ENCODE measurements at places on chromosomes 3 and 15. TPM values are rescaled to one million over a fixed set of nuclear protein-coding genes. Genes with fewer than 3 reads are reported as not detected.

Gene MYEF2
- total RNA-seq: 17.3 TPM

Gene COL6A5
- not detected for total RNA-seq

Gene HHATL
- not detected for total RNA-seq

Gene COLQ
- 0.44 TPM for total RNA-seq

Gene LYZL4
- not detected for total RNA-seq

Gene LTK
- 0.06 TPM for total RNA-seq

Gene HIGD2B
- not detected for total RNA-seq

Gene CLRN1
- not detected for total RNA-seq

Gene CDHR4
- total RNA-seq: 0.30 TPM

Gene SHISA5
- total RNA-seq: 138 TPM

Gene RBP2
- total RNA-seq: not detected
